ENCODE measurements at places on chromosomes 2 and 18.

DNA sequence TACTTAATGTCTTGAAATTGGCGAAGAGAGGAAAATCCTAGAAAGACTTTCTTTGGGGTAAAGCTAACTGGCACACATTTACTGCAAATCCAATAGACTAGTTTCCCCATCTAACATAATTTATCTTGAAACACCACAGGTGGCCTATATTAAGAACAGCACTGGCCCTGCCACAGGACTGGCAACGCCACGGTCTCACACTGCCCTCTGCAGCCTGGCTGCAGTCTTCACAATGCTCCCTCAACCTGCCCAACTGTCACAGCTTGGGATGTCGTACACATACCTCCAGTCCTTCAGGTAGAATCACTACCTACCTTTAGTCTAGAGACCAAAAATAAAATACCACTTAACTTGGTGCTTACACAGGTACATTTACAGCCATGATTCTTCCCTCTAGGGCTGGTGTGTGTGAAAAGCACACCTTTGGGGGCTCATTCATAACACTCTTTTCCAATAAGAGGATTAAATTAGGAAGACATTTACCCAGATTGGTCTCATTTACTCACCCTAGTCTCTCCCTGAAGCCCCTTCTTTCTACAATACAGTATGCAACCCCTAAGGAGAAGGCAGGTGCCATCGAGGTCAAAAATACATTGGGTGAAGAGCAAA is 222.2 kb downstream of the C1D start:
- DNase-seq, result no peak

GRCh38 chr2:5372141-5372540 is 320.0 kb upstream of the SOX11 start:
- no peak for DNase-seq

DNA sequence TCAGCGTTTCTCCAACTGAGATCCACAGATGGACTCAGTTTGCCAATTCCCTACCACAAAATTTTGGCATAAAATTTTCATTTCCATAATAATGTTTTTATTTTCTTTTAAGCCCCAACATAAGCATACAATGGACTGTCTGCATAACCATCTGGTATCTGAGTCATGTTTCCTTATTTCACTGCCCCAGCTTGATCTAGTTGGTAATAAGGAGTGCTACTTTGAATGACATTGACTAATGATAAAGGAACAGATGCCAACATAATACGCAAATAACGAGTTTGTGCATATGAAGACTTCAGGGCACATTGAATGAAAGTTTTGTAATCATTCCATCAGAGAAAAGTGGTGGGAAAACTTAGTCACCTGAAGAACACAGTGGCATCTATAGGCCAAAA is 8.8 kb upstream of the MBD2 start:
- no peak for DNase-seq

DNA sequence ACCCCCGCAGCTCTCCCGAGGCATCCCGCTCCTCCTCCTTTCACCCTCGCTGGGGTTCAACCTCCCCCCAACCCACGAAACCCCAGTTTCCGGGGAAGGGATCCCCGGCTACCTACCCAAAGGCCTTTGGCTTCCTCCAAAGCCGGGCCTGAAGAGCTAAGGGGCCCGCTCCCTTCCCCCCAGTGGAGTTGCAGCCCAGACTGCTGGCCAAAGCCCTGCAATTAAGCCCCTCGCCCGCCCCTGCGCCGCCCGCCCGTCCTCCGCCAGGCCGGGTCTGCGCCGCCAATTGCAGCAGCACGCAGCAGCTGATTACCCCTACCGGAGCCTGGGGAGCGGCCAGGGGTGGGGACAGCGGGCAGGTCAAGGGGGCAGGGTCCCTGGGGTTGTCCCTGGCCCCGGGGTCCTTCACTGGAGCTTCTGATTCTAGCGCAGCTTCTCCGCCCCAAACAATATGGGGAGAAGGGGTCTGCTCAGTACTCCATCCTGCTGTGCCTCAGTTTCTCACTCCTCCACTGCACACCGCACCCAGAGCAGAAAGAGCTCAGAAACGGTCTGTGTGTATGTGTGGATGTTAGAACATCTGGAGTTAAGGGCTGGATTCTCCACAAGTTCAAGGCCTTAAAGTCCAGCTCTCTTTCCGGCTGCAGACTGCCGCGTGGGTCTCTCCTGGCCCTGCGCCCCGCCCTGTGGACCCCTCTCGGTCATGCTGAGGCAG is 16.9 kb downstream of the WNT10A start:
- DNase-seq, result no peak

DNA sequence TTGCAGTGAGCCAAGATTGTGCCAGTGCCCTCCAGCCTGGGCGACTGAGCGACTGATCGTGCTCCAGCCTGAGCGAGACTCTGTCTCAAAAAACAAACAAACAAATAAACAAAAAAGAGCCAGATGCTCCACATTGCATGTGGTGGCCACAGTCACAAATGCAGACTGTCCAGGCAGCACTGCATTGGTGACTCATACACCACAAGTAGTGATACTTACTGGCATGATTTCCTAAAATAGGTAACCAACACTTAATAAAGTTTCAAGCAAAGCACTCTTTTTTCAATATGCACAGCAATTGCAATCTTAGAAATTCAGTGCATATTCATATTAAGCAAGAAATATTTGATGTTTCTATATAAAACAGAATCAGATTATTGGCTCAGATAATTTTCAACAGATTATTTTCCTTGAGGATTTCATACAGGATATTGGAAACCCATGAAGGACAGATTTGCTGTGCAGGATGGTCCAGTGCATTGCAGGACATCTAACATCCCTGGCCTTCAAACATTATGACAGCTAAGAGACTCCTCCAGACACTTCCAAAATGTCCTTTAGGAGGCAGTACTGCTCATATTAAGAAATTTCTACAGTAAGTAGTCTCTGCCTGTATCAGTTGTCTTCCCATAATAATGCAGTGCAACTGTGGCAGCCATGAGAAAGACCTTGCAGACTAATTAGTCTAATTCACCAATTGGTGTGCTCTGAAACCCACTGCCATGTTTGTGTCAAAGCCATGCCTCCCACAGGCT is 10.5 kb upstream of the SLC1A4 start:
- no peak for DNase-seq

DNA sequence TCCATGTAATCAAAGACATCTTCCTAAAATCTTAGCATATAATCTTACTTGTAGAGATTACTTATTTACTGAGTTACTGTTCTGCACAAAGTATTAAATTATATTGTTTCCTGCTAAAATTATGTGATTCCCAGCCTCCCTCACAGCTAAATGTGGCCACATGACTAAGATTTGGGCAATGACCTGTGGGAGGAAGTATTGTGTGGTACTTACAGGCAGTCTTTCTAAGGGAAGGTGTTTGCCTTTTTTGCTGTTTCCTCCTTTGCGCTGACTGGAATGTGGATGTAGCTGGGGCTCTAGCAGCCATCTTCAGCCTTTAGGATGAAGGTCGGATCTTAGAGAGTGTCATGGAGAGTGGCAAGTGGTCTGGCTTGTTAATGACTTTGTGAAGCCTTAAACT is 146.3 kb upstream of the APCDD1 start:
- no peak for DNase-seq

DNA sequence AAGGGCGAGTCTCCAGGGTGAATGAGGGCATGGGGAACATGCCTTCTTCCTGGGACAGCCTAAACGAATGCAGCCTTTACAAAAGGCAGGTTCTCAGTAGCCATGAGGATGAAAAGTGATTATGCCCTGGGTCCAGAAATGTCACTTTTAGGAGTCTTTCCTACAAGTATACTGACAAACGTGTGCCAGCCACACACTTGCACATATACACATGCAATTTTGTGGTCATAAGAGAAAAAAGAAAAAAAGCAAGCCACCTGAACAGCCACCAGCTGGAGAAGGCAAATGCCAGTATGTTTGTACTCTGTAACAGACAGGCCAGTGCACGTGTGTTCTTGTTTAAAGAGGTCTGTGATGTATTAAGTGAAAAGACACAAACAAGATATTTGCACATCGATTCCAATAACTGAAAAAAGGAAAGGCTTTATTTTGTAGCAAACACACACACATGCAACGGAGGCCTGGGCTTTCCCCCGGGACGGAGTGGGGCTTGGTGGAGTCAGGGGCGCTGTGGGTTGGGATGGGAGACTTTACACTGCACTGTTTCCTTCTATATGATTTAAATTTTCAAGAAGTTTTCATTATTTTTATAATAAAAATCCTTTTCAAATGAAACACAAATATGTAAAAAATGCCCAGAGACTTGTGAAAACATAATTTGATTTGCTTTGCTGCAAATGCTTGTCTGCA is 108.4 kb downstream of the FAM210A start:
- no peak for DNase-seq

DNA sequence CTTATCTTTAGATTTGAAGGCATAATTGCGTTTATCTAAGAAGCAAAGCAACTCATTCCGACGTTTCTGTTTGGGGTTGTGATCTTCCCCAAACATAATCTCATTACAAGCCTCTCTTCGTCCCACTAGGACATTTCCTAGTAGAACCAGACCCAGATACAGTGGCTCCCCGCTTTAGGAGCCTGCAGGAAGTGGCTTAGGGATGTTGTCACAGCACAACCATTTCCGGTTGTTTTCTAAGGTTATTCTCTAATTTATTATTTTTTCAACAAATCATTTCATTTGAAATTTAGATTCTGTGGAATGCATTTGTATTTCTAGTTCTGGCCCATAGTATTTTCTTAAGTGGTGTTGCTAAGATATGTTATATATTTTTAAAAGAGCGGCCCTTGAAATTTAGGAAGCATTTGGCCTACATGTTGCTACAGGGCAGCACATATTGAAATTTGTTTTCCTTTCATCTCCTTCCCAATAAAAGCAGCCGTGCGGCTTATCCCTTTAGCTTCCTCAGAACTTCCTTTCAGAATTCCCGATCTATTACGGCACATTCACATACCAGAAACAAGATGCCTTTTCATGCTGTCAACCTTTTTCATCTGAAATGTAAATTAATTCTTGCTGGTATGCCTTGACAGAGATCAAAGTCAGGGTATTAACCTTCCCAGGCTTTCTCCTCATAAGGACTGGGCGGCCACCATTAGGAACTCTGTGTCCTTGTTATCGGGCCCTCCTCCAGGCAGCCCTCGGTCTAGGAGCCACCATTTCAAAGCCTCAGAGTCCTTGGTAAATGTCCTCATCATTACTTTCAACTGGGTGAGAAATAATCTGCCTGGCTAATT is 210.9 kb upstream of the SP5 start:
- no peak for DNase-seq

- DNase-seq, result no peak
Measured at GRCh38 chr2:111061191-111061590, 59.5 kb upstream of the BCL2L11 start.

DNA sequence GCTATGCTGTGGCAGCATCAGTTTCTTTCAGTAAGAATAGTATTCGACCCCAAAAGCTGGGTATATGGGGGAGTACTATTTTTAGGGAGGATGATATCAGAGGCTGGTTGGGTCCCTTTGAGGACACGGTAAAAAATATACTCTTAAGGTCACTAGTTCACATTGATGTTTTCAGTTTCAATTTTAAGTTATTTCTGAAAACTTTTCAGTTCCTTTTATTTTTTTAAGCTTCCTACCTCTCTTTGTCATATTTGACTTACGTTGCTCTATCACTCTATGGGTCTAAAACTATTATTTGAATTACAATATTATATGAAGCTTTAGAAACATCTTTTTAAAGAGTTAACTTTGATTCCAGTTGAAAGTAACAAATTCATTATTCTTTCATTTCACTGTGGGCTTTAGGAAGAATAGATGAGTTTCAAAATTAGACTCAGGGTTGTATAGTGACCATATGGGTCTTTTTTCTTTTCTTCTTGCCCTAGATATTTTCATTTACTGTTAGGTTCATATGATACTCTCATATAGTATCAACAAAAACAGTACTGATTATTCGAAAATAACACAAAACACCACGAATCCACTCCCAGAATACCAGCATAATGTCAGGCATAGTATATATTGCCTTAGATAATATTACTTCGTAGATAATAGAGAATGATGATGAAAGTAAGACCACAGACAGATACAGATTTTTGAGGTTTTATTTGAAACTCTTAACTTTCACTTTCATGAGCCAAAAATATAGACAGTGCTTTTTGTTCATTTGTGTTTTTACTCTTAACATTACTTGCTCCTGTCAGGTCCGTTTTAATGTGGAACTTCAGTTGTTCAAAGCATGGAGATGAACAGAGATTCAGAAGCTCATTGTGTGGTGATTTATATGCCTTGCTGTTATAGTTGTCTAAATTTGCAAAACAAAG is 9.8 kb downstream of the RMDN2 start:
- no peak for DNase-seq
